AG04449 (cell line): ENCODE measurements at places on chromosomes 3 and 15.
A peak's percentile ranks its signal among the peaks of the same experiment; 100 is the strongest.

GRCh38 chr3:171417813-171418212 is 42.4 kb downstream of the TNIK start:
- DNase-seq, result peak; percentile 34

DNA sequence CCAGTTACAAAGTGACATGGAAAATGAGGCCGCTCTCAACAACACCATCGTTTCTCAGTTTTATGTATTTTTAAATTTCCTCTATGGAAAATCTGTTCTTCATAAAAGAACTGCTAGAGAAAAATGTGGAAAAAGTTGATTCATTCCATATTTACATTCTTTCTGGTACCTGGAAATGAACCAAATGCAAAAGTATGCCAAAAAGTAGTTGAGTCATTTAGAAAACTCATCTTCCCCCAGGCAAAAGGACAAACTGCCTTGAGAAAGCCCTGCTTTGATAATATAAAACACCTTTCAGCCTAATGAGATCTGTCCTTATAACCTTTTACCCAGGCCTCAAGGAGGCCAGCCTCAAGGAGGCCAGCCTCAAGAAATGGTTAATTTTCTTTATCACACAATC is 283.0 kb upstream of the VEPH1 start:
- DNase-seq, result peak; percentile 72

- DNase-seq, result no peak
Measured at GRCh38 chr3:133821767-133822638, 16.4 kb downstream of the SRPRB start.

GRCh38 chr3:109772520-109772919 is 435.2 kb upstream of the DPPA4 start:
- DNase-seq, result no peak

DNA sequence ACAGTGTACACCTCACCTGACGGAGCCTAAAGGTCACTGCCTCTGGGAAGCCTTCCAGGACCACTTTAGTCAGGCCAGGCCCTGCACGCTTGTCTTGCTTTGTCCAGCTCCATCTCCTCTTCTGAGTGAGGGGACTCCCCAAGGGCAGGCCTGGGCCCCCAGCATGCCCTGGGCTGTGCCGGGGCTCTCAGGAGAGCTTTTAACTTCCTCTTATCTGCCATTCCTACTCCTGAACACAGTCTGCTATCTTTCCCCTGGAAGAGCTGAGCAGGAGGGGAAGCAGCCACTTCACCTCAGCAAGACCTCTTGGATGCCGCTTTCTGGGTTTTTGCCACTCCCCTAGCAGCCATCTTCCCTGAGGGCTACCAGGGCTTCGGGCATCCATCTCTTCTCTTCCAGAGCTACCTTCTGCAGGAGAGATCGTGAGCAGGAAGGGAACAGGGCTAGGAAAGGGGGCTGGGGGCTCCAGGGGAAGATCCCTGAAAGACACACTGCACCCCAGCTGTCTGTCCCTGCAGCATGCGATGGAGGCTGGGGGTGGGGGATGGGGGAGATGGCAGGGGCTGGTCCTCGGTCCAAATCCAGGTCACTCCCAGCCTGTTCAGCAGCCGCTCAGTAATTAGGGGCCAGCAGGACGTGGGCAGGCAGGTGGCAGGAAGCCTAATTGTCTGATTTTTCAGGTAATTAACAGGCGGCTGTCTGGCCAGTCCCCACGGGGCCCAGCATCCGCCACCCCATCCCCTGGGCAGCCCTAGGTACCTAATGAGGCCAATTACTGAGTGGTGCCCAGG is 19.9 kb upstream of the RPL29 start:
- DNase-seq, result no peak

DNA sequence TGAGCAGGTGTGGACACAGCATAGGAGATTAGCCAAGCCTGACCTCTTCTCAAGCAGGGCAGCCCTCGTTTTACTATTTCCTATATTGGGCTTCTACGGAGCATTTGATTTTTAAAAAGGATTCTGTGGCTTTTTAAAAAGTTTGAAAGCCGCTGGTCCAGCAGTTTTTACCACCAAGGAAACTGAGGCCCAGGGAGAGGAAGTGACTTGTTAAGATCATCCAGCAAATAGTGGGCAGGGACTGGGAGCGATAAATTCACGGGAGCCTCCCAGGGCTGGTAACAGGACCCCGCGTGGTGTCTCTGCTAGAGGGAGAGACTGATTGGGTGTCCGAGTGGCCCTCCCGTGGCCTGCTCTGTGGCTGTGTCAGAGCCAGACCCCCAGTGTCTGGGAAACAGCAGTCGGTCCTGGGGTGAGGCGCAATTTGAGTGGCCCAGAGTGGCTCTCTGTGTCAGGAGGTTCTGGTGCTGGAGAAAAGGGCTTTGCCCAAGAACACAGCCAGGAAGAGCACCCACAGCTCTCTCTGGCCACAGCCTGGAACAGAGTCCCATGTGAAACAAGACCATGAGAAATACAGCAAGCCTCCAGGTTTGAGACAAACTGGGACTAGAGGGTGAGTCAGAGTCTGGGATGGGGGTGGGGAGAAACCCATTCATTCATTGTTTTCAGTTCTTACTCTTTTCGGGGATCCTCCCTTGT is 4.2 kb downstream of the FURIN start:
- peak; percentile 31 for DNase-seq
